Kidney epithelial cell (primary cell): ENCODE measurements at places on chromosomes 13 and 19.

DNA sequence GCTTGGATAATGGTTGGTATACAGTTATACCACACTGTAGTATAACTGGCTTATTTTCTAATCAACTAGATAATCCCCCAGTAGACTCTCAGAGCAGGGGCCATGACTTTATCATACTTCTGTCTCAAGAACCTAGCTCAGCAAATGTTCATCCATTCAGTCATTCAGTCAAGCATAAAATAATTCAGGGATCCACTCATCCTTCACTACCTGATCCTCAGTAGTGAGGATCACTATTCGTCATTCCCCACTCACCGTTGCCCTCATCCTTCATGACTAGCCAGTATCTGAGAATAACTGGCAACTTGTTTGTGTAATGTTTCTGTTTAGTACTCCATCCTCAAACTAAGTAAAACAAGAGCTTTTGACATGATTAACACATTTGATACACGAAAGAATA lies 77.6 kb downstream of the TSC22D1 start:
- DNase-seq, result no peak

DNA sequence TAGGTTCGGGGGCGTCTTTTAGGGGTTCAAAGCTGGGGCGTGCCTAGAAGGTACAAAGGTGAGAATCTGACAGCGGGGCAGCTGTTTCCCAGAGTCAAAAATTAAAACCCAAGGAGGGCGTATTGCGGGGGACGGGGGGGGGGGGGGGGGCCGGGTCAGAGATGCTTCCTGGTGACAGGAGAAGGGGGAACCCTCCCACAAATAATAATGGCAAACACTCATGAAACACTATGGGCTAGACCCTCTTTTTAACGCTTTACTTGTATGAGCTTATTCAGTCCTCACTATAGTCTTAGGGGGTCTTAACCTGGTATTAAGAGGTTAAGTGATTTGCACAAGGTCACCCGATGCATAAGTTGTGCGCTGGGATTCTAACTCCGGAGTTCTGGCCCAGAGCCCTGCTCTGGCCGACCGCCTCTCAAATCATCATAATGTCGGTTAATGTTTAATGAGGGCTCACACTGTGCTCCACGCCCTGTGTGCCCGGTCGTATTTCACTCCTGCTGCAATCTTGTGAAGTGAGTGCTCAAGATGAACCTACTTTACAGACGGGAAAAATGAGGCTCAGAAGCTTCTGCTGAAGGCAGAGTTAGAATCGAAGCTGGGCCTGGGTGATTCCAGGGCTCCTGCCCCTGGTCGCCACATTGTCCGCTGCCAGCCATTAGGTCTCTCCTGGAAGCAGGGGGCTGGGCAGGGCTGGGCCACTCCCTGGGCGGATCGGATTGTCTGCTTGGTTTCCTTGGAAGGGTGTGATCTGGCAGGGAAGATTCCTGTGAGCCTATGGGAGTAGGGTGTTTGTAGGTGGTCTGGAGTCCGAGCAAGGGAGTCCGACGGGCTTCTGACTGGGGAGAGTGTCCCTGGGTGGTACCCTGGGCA lies 964 bp downstream of the PAK4 start:
- DNase-seq, result peak; percentile 67

DNA sequence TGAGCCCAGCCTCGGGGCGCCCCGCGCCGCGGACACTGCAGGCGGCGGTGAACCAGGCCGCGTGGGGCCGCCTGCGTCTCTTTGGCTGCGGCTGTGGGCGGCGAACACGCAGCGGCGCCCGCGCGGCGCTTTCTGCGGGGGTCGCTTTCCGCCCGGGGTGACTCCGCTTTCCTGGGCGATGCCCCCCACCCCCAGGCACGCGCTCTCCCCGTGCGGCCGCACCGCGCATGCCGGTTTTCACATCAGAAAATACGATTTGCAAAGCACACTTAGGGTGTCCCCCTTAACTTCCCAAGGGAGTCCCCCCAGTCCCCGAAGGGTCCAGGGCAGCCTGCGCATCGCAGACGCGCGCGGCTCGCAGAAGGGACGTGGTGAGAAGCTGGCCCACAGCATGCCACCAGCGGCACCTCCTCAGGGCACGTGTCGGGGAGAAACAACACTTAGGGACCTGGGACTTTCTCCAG lies 5.3 kb downstream of the F7 start:
- no peak for DNase-seq

GRCh38 chr13:30826911-30827577 lies 79.0 kb upstream of the MEDAG start:
- no peak for DNase-seq

DNA sequence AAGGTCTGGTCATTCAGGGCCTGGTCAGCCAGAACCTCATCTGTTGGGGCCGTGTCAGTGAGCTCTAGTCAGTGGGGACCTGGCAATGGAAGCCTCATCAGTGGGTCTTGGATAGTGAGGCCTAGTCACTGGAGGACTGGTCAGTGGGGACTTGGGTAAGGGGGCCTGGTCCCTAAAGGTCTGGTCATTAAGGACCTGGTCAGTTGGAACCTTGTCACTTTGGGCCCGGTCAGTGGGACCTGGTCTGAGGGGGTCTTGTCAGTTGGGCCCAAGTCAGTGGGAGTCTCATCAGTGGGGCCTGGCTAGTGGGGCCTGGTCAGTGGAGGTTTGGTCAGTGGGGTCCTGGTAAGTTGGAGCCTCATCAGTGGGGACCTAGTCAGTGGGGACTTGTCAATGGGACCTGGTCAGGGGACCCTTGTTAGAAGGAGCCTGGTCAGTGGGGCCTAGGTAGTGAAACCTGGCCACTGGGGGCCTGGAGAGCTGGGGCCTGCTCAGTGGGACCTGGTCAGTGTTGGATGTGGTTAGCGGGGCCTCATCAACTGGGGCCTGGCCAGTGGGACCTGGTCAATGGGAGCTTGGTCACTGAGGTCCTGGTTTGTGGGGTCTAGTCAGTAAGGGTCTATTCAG lies 43.7 kb upstream of the TPM4 start:
- no peak for DNase-seq

DNA sequence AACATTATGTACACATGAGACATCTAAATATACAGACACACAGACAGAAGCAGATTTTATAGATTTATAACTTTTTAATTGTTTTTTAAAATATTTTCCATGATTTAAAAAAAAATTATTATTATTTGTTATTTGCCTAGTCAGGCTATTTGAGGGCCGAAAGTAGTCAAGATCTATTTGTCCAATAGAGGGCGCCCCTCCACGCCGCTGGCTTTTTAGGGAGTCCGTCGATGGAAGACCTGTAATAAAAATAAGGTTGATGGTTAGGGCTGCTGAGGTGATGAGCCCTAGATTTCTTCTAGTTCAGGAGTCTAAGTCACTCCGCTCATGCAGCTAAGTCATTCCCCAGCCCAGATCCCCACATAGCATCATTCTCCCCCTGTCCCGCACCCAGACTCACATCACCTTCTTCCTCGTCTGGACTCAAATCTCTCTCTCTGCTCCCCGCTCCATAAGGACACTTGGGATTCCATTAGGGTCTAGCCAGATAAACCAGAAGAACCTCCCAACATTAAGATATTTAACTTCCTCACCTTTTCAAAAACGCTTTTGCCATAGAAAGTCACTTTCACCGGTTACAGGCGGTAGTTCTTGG lies 33.9 kb upstream of the CEACAM21 start:
- no peak for DNase-seq

DNA sequence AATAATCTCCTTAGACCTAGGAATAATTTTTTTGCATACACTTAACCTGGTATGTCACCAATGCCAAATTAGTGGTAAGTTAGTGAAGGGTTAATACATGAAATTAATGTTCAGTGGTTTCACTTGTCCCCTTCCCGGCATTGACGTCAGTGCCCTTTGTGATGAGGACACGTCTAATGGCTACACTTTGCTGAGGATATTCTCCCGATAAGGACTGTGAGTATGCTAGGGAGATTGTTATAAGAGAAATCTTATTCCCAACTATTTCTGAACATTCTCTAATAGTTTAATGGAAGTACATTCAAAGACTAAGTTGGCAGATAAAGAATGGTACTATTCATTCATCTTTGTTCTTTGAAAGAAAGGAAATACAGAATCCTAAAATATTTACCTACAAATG lies 102.4 kb downstream of the TNFRSF19 start:
- DNase-seq, result no peak

DNA sequence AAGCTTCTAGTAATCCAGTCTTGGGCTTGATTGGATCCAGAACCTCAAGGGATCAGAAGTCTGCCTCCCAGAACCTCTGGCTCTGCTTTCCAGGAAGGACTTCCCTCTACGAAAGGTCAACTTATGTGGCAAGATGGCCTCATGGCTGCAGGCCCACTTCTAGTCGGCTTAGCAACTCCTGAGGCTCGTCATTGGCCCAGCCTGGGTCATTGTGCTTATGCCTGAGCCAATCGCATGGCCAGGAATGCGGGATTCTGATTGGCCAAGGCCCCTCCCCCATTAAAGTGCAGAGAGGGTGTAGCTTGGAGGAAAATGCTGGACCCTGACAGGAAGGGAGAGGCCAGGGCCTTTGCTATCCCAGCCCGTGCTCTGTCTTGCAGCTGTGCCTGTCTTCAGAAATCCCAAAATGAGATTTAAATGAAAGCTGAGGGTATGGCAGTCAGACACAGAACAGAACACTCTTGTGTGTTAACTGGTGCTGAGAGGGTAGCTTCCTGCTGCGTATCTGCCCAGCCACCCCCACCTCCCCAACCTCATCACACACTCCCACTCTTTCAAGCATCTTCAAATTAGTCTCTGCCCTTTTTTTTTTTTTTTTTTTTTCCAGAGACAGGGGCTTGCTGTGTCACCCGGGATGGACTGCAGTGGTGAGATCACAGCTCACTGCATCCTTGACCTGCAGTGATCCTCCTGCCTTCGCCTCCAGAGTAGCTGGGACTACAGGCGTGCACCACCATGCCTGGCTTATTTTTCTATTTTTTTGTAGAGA lies 5.5 kb upstream of the CCNE1 start:
- DNase-seq, result no peak

- no peak for DNase-seq
Observed at GRCh38 chr13:102800145-102801041, 1.5 kb downstream of the BIVM start.

- no peak for DNase-seq
Observed at GRCh38 chr19:30371960-30372824, at the start of gene ZNF536. TSS of gene ZNF536 (plus strand) at chr19:30372384. CDS start at chr19:30443563, 71,179 bp downstream.

- DNase-seq, result no peak
Observed at GRCh38 chr19:4969772-4970531, 1.0 kb downstream of the KDM4B start.

- no peak for DNase-seq
Observed at GRCh38 chr13:71828117-71828516, 38.9 kb downstream of the DACH1 start.

- no peak for DNase-seq
Observed at GRCh38 chr13:45542878-45543277, 72.7 kb downstream of the ERICH6B start.

DNA sequence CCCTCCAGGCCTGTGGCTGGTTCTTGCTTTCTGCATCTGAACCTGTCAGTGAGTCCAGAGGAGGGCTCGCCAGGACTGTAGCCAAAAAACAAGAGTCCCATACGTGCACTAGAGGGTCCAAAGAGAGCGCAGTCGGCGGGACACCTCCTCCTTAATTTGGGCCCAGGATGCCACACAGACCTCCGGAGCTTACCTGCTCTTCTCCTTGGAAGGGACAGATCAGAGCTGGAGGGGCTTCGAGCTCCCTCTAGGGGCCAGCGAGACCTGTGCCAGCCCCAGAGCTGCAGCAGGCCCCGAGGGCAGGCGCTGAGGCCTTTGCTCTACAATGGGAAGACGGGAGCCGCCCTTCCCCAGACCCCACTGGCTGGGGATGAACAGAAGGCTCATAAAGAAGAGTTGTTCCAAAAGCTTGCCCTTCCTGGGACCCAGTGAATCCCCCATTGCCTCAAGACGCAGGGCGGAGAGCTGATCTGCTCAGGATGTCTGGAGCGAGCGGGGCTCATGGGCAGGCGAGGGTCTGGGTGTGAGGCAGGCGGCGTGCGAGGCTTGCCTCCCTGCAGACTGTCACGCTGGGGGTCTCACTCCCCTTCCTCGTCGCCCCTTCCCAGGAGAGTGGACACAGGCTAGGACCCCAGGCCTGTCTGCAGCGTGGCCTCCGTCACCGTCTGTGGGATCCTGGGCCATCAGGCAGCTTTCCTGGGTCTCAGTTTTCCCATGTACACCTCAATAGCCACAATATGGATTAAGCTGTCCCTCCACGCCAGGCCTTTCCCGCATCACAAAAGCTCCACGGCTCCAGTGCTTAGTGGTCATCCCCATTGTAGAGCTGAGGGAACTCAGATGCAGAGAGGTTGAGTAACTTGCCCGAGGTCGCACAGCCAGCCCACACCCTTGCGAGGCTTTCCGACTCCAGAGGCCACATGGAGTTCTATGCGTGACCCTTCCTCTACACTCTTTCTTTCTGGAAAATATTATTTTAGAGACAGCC lies 46.9 kb upstream of the VSTM2B start:
- DNase-seq, result no peak

GRCh38 chr19:6680141-6680540 lies 10.2 kb upstream of the TNFSF14 start:
- no peak for DNase-seq

DNA sequence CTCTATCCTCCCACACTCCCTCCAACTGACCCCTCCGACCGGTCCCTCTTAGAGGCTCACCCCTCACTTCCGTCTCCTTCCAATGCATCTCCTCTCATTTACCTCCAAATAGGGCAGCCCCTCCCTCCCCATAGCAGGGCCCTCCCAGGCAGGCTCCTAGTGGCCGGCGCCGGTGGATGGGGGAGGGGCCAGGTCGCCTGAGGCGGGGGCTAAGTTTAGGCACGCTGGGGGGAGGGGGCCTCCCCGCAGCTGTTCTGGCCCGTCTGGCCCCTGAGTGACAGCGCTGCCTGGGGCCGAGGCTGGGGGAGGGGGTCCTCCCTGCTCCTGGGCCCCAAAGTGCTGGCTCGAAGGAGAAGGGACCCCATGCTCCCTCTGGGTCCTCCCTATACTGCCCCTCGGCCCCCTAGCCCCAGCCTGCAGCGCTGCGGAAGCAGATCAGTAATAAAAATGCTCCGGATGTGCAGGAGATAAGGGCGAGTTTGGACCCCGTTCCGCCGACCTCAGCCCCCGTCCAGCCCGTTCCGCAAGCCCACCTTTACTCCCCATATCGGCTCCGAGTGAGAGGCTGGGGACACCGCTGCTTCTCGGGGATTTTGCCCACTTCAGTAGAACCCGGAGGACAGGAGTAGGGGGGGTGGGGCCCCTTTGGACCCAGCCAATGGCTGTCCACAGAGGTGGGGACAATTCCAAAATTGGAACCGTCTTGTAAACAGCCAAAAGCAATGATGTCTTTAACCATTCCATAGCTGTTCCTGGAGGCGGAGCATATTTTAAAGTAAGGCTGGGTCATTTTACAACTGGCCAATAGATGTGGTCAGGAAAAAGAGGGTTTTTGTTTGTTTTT lies 4.0 kb downstream of the RTN2 start:
- DNase-seq, result no peak

DNA sequence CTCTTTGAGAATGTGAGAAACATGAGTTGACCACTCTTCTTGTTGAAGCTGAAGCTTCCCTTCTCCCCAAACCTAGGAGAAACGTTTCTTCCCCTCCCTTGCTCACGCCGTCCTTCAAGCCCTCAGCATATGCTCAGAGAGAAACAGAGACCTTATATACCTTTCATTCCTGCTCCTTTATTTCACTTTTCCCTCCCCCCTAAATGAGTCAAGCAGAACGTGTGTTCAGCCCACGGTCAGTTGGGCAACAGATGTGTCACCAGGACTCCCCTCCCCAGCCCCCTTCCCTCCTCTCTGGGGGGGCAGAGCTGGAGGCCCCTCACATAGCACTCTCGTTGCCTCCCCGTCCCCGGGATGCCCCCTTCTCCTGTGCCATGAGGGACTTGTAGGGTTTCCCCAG lies 8.6 kb downstream of the OR7C2 start:
- DNase-seq, result no peak

- no peak for DNase-seq
Observed at GRCh38 chr19:40465025-40465556, 454 bp downstream of the BLVRB start.
